ENCODE measurements at places on chromosomes 2 and 18.
A peak's percentile ranks its signal among the peaks of the same experiment; 100 is the strongest.

DNA sequence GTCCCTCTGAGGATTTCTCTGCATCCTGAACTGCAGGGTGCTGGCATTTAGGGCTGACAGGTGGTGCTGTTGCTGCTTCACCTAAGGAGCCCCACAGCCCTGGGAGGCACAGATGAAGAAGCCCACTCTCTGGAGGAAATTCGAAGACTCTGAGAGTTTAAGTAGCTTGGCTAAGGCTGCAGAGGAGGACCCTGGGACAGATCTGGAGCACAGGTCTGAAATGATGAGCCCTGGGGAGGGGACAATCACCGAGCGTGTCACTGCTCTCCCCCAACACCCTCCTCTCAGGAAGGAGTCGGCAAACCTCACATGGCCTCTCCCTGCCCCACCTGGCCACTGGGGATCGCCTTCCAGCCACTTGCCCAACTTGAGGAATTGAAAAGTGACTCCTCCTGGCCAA lies 18.6 kb downstream of the CYP27C1 start:
- no peak for DNase-seq

DNA sequence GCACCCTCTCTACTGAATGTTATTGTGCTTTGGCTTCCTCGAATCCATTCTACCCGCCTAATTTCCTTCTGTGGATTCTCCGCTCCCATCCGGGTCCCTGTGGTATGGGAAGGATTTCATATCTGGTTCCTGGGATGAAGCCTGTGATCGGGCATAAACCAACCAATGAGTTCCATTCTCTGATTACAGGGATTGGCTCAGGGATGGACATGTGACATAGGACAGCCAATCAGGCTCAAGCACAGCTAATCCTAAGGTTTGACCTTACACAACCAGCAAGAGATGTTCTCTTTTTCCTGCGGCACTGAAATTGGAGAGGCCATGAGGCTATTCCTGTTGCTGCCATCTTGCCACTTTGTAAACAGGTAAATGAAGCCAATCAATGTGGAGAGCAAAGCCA lies 168.1 kb upstream of the SMAD2 start:
- DNase-seq, result no peak

- DNase-seq, result no peak
Observed at GRCh38 chr2:46794693-46795317, 120.8 kb downstream of the MCFD2 start.

DNA sequence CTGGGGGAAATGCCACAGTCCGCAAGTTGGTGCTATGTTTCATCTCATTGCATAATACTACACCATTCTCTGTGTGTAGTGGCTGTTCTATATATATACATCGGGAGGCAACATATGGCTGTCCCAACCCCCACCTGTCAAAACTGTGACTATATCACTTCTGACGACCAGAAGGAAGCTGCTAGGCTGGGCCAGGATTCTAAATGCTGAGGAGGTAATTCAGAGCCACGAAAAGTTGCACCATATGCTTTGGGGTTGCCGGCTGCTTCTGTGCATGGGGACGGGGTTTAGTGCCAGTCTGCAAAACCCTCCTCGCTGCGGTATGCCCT lies 117.3 kb downstream of the MSH2 start:
- no peak for DNase-seq

GRCh38 chr2:74530239-74531187 lies 780 bp downstream of the HTRA2 start:
- no peak for DNase-seq

GRCh38 chr18:44937960-44938719 lies 257.5 kb downstream of the SETBP1 start:
- DNase-seq, result no peak

- peak; percentile 6 for DNase-seq
Observed at GRCh38 chr2:139077099-139077737, 297.0 kb upstream of the NXPH2 start.

GRCh38 chr2:218755198-218755566 lies 26.8 kb upstream of the CYP27A1 start:
- no peak for DNase-seq

DNA sequence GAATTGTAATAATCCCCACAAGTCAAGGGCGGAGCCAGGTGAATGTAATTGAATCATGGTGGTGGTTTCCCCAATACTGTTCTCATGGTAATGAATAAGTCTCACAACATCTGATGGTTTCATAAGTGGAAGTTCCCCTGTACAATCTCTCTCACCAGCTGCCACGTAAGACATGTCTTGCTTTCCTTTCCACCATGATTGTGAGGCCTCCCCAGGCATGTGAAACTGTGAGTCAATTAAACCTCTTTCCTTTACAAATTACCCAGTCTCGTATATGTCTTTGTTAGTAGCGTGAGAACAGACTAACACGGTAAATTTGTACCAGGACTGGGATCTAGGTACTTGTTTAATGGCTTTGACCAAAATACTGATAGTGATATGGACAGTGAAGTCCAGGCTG lies 744.3 kb upstream of the REG3G start:
- no peak for DNase-seq

DNA sequence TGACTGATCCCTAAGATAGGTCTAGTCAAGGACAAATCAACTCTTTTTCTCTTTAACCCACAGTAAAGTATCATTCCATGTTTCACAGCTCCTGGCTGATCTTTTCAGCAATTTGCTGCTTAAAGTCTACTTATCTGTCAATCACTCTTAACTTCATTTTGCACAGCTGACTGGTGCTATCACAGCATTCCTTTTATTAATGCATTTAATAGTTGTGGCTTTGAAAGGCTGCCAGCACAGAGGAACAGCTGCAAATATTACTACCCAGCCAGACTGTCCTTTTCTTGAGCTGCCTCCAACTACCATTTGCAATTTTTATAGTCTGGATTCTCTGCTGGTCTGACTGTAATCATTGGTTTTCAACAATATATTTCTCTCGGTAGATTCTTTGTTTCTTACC lies 303.5 kb downstream of the STK39 start:
- DNase-seq, result no peak

DNA sequence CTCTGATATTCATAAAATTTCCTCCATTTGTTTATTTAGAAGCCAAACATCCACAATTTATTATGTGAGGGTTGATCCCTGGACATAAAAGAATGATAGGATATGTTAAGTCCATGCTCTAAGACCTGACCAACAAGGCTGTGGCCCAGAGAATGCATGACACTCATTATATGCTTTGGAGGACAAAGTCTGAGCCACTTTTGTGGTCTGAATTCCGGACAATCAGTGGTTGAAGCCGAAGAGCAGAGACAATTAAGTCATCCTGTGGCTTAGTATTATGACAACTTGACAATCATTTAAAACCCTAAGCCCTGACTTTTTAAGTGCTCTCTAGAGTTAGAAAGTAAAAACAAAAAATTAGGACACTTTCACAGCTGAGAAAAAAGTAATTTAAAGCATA lies 483.3 kb downstream of the PLCL1 start:
- no peak for DNase-seq

- DNase-seq, result no peak
Observed at GRCh38 chr2:18380321-18380720, 180.1 kb downstream of the RDH14 start.

DNA sequence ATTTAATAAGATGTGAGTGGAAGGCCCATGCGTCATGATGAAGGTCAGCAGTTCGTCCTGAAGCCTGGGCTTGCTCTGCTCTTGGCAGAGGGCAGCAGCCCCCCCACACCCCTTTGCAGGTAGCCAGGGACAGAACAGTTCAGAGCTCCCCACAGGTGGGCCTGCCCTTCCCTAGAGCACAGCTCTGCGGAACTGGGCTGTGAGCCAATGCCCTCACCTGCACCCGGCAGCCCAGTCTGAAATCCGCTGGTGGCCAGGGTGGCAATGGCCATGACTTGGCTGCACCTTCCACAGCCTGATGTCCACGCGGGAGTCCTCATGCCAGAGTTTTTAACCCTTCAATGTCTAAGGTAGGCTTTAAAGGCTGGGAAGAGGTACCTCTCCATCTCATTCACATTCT lies 136.7 kb downstream of the ACKR3 start:
- DNase-seq, result peak; percentile 14

Data from NCI-H774 (cell line).